ENCODE measurements at places on chromosomes 2 and 18. TPM values are rescaled to one million over a fixed set of nuclear protein-coding genes. Genes with fewer than 3 reads are reported as not detected.

DNA sequence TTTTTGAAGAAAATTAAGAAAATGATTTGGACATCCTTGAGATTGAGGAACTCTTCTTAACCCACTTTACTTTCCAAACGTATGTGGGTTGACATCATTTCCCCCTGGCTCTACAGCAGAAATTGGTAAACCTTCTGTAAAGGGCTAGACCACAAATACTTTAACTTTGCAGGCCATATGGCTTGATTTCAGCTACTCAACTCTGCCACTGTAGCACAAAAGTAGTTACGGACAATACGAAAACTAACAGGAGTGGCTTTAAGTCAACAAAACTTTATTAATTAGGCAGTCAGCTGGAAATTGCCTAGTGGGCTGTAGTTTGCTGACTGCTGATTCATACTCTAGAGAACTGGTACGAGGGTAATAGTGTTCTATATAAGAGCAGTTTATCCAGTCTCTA lies 83.2 kb upstream of the DTNB start:
- H3K36me3 ChIP-seq = peaks cover 18% of the 10 kb centered on the region
- H3K4me1 ChIP-seq = peaks cover 32% of the 10 kb centered on the region

DNA sequence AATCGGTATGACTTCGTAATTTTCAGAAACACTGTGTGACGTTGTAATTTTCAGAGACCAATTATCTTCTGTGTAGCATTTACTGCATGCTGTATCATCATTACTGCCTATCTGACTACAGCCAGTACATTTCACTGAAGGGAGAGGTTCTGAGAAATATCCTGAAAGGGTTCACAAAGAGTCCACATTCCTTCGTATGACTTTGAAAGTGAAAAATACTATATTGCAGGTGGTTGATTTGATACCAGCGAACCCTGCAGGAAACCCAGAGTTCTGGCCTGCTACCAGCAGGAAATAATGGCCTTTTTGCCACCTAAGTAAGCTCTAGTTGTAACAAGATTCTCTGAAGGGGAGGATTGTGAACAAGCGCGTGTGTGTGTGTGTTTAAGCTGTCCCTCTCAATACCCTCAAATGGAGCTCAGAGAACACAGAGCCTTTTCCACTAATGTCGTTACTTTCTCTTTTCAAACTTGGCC lies 155.5 kb downstream of the ARHGAP28 start:
- H3K4me3 ChIP-seq = no peak overlapping the region
- no peak for DNase-seq
- no peaks in the 10 kb centered on the region for H3K27me3 ChIP-seq
- H3K4me1 ChIP-seq = no peaks in the 10 kb centered on the region
- no peak overlapping the region for H3K27ac ChIP-seq
- H3K36me3 ChIP-seq = no peaks in the 10 kb centered on the region

Gene ADGRF3
- 4.8 TPM for total RNA-seq

Gene MALL
- 0.17 TPM for total RNA-seq

GRCh38 chr2:71313016-71313766 lies 18.4 kb upstream of the ZNF638 start:
- no peak overlapping the region for H3K27ac ChIP-seq
- H3K4me1 ChIP-seq = no peaks in the 10 kb centered on the region
- H3K36me3 ChIP-seq = peaks cover 4% of the 10 kb centered on the region

- H3K4me3 ChIP-seq = no peak overlapping the region
- H3K27ac ChIP-seq = no peak overlapping the region
- no peaks in the 10 kb centered on the region for H3K36me3 ChIP-seq
- H3K4me1 ChIP-seq = no peaks in the 10 kb centered on the region
- DNase-seq = no peak
- peaks cover 31% of the 10 kb centered on the region for H3K27me3 ChIP-seq
Observed at GRCh38 chr2:217049956-217050355, 190.1 kb upstream of the TNP1 start.

GRCh38 chr2:43178055-43178598 lies 48.3 kb downstream of the ZFP36L2 start:
- H3K36me3 ChIP-seq = peaks cover 3% of the 10 kb centered on the region
- peak overlapping the region; percentile 5 for H3K4me3 ChIP-seq
- peaks cover 81% of the 10 kb centered on the region for H3K4me1 ChIP-seq
- peak overlapping the region; percentile 81 for H3K27ac ChIP-seq
- no peaks in the 10 kb centered on the region for H3K27me3 ChIP-seq

Gene SCN3A
- total RNA-seq = not detected

DNA sequence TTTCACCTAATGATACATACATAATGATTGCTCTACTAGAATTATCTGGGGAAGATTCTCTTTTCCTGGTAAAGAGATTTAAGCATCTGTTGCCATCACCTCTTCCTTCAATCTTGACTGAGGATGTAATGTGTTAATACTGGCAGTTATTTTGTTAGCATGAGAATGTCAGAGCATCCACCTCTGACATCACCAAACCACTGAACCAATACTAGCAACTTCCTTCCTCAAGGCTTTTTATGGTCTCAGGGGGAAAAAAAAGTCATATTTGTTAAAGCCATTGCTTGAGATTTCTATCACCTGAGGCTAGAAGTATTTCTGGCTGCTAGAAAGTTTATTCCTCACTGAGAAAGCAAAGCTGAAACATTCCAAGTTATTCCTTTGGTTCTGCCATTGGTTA lies 48.5 kb downstream of the DSEL start:
- peaks cover 7% of the 10 kb centered on the region for H3K27me3 ChIP-seq
- no peak overlapping the region for H3K27ac ChIP-seq
- H3K36me3 ChIP-seq = no peaks in the 10 kb centered on the region
- no peak overlapping the region for H3K4me3 ChIP-seq
- no peaks in the 10 kb centered on the region for H3K4me1 ChIP-seq
- DNase-seq = no peak

DNA sequence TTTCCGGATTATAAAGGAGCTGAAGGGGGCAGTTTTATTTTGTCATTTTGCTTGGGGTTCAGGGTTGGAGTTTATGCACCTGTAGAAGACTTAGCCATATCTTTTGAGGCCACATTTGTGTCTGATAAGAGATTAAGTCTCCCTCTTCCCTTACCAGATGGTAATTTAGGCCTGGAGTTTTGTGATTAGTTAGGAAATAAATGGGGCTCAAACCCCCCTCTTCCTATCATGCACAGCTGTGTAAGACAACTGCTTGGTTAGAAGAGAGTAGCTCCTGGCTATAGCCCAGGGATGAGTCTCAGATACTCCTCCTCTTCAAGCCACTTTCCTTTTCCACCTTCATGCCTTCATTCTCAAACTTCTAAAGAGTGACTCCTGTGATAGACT lies 802 bp upstream of the SAP130 start:
- peak overlapping the region; percentile 17 for H3K27ac ChIP-seq
- H3K4me1 ChIP-seq = peaks cover 24% of the 10 kb centered on the region

DNA sequence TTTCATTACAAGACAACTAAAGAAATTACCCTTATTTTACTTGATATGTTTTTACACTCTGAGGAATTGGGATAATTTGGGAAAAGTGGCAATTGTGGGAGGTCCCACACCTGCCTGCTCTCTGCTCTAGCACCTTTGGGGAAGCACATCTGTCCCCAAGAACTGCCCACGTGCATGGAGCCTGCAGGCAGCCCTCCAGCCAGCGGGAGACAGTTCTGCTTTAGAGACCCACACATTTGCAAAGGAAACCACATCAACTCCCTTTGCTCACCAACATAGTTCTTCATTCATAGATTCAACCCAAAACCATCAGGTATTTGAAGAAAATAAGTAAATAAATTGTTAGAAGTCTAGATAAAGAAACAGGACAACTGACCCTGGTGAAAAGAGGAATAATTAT lies 239.9 kb upstream of the ID2 start:
- DNase-seq = no peak
- H3K27me3 ChIP-seq = peaks cover 17% of the 10 kb centered on the region
- H3K27ac ChIP-seq = no peak overlapping the region
- H3K4me3 ChIP-seq = no peak overlapping the region

DNA sequence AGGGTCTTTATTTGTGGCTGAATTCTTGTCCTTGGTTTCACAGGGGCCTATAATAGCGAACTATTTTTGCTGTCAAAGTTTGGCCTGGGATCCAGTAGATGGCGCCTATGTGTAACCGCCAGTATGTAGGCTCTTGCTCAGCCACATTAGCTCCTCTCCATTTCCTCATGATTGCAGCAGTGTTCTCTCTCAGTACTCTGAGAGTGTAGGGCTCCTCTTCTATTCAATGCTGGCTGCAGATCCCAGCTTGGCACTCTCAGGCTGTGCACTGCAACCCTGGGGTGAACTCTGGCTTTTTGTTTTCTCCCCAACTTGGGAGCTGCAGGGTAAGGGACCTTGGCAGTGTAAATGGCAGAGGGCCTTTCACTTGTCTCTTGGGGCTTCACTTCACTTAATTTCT lies 344.6 kb upstream of the CHAC2 start:
- no peak overlapping the region for H3K4me3 ChIP-seq
- H3K36me3 ChIP-seq = no peaks in the 10 kb centered on the region
- DNase-seq = peak; percentile 12
- H3K27ac ChIP-seq = no peak overlapping the region
- H3K27me3 ChIP-seq = no peaks in the 10 kb centered on the region

DNA sequence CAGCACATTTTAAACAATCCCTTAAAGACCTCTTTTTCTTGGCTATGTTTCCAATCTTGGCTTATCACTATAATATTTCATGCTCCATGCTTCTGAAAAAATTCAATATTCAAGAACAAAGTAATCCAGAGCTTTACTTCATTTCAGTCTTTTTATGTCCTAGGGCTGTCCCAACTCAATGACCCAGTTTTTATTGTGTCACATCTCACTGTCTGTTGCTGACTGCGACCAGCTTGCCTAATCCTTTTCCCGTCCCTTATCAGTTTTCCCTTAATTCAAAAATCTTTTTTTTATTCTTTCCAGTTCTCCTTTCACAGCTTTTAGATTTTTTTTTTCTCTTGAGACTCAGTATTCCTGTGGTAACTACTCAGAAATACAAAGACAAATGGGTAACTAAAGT lies 10.2 kb downstream of the TMEM17 start:
- H3K4me1 ChIP-seq = no peaks in the 10 kb centered on the region
- peaks cover 7% of the 10 kb centered on the region for H3K27me3 ChIP-seq
- H3K36me3 ChIP-seq = no peaks in the 10 kb centered on the region
- no peak overlapping the region for H3K4me3 ChIP-seq
- DNase-seq = no peak

Gene LRRC30
- total RNA-seq = not detected

Gene CD226
- 73.7 TPM for total RNA-seq

Gene KIF3C
- total RNA-seq = 4.0 TPM

- no peak for DNase-seq
- no peaks in the 10 kb centered on the region for H3K36me3 ChIP-seq
- peaks cover 14% of the 10 kb centered on the region for H3K27me3 ChIP-seq
- H3K4me1 ChIP-seq = peaks cover 5% of the 10 kb centered on the region
- no peak overlapping the region for H3K27ac ChIP-seq
Observed at GRCh38 chr2:226308323-226308680, 491.3 kb downstream of the IRS1 start.

- H3K4me1 ChIP-seq = no peaks in the 10 kb centered on the region
- no peaks in the 10 kb centered on the region for H3K36me3 ChIP-seq
- no peak overlapping the region for H3K27ac ChIP-seq
- H3K27me3 ChIP-seq = peaks cover 18% of the 10 kb centered on the region
Observed at GRCh38 chr2:240320204-240320993, 115.1 kb upstream of the GPC1 start.

- no peaks in the 10 kb centered on the region for H3K4me1 ChIP-seq
- H3K27ac ChIP-seq = no peak overlapping the region
- no peaks in the 10 kb centered on the region for H3K36me3 ChIP-seq
- no peak overlapping the region for H3K4me3 ChIP-seq
- H3K27me3 ChIP-seq = peaks cover 6% of the 10 kb centered on the region
- DNase-seq = no peak
Observed at GRCh38 chr18:24741965-24742724, 281.7 kb downstream of the HRH4 start.

DNA sequence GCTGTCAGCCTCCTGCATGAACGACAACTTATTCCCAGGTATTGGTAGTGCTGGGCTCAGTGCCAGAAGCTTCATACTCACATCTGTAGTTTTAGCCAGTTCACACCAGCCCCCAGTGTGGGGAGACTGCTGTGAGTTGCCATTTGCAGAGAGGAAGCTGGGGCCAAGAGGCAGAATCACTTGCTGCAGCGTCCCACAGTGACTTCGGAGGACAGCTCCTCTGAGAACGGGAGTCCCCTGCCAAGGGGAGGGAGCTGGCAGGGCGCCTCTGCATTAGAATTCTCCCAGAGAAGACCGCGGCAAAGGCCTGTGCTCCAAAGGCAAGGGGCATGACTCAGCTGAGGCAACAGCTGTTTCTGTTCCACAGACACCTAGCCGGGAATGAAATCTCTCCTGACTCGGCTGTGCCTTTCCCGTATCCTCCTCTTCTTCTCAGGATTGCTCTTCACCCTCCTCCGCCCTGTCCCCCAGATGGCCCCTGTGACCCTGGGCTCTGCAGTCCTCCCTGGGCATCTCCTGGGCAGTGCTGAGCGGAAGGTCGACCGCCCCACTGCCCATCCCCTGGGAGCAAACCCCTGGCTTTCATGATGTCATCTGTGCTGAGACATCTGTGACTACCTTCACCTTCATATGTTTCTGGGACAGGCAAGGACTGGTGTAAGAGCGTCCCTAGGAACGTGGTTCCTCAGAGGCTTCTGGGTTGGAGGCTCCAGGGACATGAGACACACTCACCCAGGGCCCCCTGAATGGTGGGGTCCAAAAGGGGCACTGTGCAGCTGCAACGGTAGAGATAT lies 18.0 kb downstream of the MAL start:
- no peaks in the 10 kb centered on the region for H3K27me3 ChIP-seq
- peaks cover 64% of the 10 kb centered on the region for H3K4me1 ChIP-seq
- DNase-seq = peak; percentile 61

DNA sequence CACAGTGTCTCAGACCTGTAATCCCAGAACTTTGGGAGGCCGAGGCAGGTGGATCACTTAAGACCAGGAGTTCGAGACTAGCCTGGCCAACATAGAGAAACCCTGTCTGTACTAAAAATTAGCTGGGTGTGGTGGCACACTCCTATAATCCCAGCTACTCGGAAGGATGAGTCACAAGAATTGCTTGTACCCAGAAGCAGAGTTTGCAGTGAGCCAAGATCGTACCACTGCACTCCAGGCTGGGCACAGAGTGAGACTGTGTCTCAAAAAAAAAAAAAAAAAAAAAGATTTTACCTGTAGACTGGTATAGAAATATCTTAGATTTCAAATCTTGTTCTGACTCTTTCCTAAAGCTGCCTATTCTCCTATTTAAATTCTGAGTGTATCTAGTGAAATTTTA lies 7.2 kb upstream of the KLHL29 start:
- H3K36me3 ChIP-seq = no peaks in the 10 kb centered on the region
- no peak for DNase-seq
- no peak overlapping the region for H3K27ac ChIP-seq
- H3K4me3 ChIP-seq = no peak overlapping the region
- peaks cover 20% of the 10 kb centered on the region for H3K4me1 ChIP-seq

DNA sequence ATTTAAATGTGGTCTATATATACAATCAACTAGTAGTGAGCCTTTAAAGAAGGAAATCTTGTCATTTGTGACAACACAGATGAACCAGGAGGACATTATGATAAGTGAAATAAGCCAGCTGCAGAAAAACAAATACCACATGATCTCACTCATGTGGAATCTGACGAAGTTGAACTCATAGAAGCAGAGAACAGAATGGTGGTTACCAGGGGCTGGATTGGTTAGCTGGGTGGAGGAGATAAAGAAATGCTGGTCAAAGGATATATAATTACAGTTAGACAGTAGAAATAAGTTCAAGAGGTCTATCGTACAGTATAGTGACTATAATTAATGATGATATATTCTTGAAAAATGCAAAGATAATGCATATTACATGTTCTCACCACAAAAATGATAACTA lies 267.9 kb downstream of the FBXO15 start:
- H3K4me3 ChIP-seq = no peak overlapping the region
- no peak for DNase-seq
- no peak overlapping the region for H3K27ac ChIP-seq
- H3K4me1 ChIP-seq = no peaks in the 10 kb centered on the region
